ENCODE measurements at places on chromosomes 5 and 9.

DNA sequence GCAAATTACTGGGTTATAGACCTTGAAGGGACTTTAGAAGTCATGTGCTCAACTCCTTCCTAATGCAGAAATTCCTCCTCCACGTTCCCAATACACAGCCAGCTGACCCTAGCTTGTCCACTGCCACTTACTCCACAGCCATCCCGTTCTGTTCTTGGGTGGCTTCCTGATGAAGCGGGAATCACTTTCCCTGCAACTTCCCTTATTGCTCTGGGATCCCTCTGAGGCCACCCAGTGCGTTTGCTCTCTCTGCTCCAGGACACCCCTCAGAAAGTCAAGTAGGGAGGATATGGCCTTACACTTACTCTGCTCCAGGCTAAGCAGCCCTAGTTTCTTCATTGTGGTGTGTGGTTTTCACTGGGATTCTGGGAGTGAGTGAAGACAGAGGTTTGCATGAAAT is 55.5 kb downstream of the GALNT12 start:
- no peak for DNase-seq

- DNase-seq: no peak
These were observed 14.1 kb downstream of the SPATA9 start for GRCh38 chr5:95668728-95669127.

GRCh38 chr9:31445960-31446359 is 938.5 kb upstream of the ACO1 start:
- no peak for DNase-seq

GRCh38 chr5:15238006-15238405 is 262.0 kb upstream of the FBXL7 start:
- DNase-seq: no peak

GRCh38 chr5:32690153-32690552 is 21.0 kb upstream of the NPR3 start:
- no peak for DNase-seq

DNA sequence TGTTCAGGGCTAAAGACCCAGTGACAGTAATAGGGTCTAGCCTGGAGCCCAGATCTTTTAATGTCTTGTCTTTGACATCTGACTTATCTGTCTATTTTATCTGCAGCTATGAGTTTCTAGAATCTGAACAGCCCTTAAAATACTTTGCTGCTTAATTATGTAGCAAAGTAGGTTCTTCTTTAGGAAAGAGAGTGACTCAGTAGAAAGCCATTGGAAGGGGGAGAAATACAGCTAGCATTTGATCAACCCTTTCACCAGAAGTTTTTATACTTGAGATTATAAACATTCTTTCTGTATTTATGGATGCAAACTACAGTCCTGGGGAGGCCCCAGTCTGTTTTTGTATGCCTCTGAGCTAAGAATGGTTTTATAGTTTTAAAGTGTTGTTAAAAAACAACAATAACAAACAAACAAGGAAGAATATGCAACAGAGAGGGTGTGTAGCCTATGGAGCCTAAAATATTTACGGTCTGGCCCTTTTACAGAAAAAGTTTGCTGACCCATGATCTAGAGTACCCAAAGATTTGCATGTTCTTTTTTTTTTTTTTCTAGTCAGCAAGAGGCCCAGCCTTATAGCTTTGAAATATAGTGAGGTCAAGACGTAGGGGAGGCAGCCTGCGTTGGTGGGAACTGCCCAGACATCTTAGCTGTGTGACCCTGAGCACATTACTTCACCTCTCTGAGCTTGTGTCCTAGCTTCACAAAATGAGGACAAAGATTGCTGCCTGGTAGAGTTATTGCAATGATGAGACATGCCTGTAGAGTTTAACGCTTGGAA is 9.7 kb downstream of the GSN start:
- DNase-seq: no peak

- DNase-seq: no peak
These were observed 22.4 kb downstream of the ZDHHC11B start for GRCh38 chr5:761854-762710.

DNA sequence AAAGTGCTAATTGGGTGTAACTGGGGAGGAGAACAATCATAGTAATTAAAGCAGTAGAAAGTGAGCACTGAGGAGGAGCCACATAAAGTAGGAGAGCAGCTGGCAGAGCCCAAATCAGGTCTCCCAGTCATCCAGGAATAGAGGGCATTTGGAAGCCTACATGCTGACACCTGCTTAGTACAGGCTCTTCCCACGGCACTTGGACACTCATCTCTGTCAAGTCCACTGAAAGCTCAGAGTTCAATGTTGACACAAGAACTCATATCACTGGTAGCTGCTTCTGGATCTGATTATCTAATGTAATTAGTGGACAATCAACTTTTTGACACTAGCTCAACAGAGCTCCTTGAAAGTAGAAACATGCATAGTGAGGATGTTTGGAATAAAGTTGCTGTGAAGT is 45.9 kb upstream of the PCSK1 start:
- no peak for DNase-seq

GRCh38 chr5:43855452-43855851 is 252.5 kb downstream of the NNT start:
- DNase-seq: no peak

GRCh38 chr5:114265432-114266060 is 96.3 kb upstream of the KCNN2 start:
- no peak for DNase-seq

GRCh38 chr9:117979914-117980313 is 275.7 kb downstream of the TLR4 start:
- DNase-seq: no peak

GRCh38 chr5:149161026-149161687 is 19.9 kb downstream of the ABLIM3 start:
- DNase-seq: no peak

DNA sequence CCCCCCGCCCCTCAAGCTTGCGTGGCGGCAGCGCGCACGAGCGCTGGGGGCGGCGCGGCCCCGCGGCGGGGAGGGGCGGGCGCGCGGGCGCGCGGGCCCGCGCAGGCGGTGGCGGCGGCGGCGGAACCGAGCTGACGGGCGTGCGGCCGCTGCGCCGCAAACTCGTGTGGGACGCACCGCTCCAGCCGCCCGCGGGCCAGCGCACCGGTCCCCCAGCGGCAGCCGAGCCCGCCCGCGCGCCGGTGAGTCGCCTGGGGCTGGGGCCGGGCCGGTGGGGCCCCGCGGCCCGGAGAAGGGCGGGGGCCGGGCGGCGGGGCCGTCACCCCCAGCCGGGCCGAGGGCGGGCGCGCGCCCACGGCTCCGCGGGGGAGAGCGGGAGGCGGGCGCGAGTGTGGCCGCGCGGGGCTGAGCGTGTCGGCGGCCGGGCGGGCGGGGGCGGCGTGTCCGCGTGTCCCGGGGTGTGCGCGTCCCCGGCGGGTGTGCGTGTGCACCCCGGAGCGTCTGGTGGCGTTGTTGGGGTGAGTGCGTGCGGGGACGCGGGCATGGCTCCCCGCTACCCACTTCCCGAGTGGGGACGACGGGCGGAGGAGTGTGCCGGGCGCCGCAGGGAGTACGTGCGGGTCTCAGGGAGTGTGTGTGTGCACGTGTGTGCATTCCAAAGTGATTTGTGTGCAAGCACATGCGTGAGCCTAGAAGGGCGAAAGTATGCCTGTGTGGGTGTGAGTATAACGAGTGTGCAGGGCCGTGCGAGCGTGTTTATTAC is at the start of gene NEK6:
NEK6 (plus strand) TSS at position 106 of the 763 bp plus-strand sequence. CDS start 44,016 bp downstream, outside the sequence.
- peak; percentile 15 for DNase-seq

All from stimulated activated CD4-positive, alpha-beta T cell treated with anti-CD3 and anti-CD28 coated beads, Interleukin-1b, Interleukin-23, amount 100 ng/mL, for 4 hours (primary cell).